Central memory CD4-positive, alpha-beta T cell (primary cell): ENCODE measurements at places on chromosomes 1 and 21.

GRCh38 chr1:86517336-86517735 lies 29.5 kb upstream of the CLCA4 start:
- no peak for DNase-seq

DNA sequence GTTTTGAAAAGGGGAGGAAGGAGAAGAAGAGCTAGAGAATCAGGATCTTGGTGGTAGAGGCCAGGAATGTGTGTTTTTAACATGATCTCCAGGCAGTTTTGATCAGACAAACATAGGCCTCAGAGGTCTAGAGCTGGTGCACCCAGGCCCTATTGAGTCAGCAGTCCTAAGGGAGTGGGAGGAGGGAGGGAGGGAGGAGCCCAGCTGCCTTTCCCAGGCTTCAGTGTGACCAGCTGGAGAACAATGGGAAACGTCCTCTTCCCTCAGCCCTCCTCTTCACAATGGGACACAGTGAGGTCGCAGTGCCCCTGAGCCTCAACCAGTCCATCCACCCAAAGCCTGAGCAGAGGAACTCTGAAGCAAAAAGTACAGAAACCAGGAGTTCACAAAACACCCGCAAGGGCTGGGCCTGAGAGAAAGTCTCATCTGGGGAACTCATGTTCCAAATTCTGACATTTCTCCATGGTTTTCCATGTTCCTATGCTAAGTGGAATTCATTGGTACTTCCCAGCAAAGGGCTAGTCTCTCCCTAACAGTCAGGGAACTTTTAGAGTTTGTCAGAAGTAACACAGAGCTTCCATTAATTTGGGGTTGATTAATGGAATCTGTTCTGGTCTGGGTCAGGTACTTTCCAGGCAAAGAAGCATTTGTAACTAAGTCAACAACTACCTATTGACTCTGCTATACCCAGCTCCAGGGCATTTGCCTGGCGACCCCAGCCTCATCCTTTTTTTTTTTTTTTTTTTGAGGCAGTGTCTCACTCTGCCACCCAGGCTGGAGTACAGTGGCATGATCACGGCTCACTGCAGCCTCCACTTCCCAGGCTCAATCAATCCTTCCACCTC lies 37.5 kb downstream of the ELAPOR1 start:
- DNase-seq = no peak

DNA sequence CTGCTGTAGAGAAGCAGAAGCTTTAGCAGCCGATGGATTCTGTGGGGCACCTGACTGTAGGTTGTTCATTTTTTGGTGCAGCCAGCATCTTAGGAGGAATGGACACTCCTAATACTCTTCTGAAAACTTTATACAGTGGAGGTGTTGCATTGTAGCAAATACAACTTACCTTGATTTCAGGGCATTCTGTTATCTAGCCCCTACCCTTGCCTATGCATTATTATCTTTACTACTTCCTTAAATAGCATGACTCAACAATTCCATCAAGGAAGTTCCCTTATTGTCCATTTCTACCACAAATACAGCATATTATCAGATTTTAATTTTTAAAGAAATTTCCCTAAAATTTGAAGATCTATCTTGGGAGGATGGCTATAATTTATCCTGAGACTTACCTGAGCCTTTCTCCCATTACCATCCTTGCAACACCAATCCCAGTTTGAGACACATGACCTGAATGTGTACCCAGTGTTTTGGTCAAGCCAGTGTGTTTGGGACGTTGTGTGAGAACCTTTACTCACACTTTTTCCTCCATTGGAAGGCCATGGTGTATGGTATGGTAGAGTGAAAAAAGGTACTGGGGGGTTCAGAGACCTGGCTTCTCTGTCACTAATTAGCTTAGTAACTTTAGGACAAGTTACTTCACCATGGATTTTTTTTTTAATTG lies 9.2 kb downstream of the POU2F1 start:
- DNase-seq = no peak

GRCh38 chr21:28269173-28269572 lies 723.5 kb downstream of the LTN1 start:
- DNase-seq = no peak

DNA sequence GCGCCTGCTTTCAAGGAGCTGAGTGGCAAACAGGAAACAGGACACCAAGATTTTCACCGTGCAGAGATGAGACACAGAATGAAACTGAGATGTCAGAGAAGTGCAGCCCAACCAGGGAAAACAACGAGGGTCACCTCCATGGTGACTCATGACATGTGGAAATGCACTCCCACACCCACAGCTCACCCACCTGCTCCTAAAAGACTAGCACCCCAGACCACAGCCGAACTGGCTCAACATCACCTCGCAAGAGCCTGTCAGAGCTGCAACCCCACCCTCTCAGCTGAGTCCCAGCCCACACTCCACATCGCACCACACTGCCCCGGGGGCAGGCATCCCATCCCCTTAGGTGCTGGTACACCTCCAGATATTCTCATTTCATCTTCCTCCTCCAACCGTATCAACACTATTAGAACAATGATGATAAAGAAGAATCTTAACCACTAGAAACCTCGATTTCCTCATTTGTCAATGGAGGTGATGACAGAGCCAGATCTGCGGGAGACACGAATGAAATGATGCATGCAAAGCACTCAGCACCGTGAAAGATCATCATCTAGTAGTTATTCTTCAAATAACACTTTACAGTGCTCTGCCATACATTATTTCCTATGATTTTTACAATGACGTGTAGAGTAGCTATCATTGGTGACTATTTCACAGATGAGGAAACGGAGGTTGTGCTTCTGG lies 103.2 kb downstream of the DMRTB1 start:
- DNase-seq = no peak

GRCh38 chr1:1461721-1462317 lies 9.7 kb upstream of the ATAD3B start:
- no peak for DNase-seq

- DNase-seq = no peak
These were observed 43.9 kb upstream of the SAMSN1 start for GRCh38 chr21:14589855-14590563.

- no peak for DNase-seq
These were observed 816 bp downstream of the E2F2 start for GRCh38 chr1:23530087-23530746.

GRCh38 chr1:211247921-211248320 lies 11.2 kb upstream of the RCOR3 start:
- DNase-seq = no peak

GRCh38 chr1:2466958-2467554 lies 9.0 kb upstream of the PLCH2 start:
- no peak for DNase-seq

- DNase-seq = no peak
These were observed 4.7 kb downstream of the SPEN start for GRCh38 chr1:15852036-15852827.

- no peak for DNase-seq
These were observed 230.1 kb downstream of the DUSP10 start for GRCh38 chr1:221511797-221512196.

DNA sequence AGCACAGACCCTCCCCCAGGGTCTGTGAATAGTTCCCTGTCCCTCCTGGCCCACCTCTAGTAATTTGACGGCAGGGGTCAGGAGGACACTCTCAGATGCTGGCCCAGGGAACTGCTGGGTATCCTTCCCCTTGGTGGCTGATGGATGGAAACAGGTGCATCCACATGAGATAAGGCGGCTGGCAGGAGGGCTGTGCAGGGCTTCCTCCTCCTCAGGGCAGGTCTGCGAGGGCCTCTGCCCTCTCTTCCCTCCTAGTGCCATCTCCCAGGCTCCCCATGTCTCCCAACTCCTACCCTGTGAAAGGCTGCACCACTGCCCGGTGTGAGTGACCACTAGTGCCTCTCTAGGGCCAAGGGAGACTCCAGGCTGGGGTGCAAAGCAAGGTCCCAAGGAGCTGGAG lies 123.9 kb downstream of the GLIS1 start:
- DNase-seq = no peak

DNA sequence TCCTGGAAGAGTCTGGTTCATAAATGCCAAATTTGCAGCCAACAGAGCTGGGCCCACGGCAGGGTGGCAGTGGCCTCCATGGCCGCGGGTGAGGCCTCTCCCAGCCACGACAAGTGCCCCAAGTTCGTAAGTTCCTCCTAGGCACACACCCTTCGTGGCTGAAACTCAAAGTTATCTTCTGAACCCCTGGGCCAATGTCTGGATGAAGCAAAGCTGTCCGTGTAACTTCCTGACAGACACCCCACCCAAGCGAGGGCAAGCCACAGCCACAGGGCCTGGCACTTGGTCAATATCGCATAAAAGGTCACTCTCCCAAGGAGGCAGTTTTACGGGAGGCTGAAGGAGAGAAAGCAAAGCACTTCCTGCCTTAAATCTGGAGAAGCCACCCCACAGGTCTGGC lies 27.8 kb upstream of the GPR153 start:
- no peak for DNase-seq

- no peak for DNase-seq
These were observed 11.4 kb upstream of the ZBTB21 start for GRCh38 chr21:42021371-42022090.

DNA sequence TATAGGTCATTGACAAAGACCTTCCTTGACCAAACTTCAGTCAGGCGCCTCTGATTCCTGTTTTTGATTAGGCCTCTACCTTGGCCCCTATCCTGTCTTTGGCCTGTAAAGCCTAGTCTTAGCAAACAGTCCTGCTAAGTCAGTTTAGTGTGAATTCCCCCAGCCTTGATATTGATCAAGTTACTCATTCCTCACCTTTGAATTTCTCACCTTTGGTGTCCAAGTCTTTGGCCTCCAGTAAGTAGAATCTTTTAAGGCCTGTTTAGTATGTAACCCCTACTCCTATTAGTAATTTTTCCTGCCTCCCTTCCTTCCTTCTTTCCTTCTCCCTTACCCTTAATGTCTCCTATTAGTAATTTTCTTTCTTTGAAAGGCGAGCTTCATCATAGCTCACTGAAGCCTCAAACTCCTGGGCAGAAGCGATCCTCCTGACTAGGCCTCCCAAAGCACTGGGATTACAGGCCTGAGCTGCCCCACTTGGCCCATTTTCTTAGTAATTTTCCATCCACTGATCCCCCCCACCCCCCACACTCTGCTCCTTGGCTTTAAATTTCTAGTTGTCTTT lies 13.0 kb upstream of the ZNF692 start:
- no peak for DNase-seq

GRCh38 chr1:9874959-9875635 lies 35.0 kb downstream of the CTNNBIP1 start:
- peak; percentile 61 for DNase-seq

DNA sequence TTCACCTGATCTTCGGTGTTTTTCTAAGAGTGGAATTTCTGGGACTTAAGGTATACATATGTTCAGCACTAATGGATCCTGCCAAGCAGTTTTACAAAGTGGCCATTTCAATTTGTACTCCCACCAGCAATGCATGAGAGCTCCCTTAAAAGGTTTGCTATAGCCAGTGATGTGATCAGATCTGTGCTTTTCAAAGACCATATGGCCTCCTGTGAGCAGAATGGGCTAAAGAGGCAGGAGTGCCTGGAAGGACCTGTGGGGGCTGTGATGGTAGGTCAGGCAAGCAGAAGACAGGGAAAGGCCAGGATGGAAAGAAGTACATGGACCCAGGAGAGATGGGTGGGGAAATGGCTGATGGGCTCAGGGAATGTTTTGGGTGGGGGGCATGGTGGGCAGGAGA lies 252.7 kb downstream of the DISC1 start:
- no peak for DNase-seq

- no peak for DNase-seq
These were observed 15.0 kb downstream of the RHBG start for GRCh38 chr1:156384007-156384406.

- no peak for DNase-seq
These were observed 36.4 kb downstream of the OLFML2B start for GRCh38 chr1:161987303-161987702.

GRCh38 chr21:46180778-46181391 lies 3.4 kb downstream of the SPATC1L start:
- no peak for DNase-seq

DNA sequence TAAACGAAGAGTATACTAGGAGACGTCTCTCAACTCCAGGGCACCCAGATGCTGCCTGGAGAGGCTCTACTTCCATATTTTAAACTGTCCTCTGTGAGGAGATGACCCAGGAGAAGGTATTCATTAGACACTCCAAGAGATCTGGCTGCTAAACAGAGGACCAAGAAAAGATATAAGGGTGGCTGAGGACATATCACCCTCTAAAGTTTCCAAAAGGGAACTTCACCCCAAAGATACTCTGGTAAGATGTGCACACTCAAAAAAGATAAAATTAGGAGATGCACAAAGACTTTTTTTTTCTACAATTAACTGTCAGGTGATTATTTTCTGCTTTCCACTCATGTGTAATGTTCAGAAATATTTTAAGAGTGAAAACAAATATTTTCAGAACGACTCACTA lies 1.4 kb downstream of the ZNF670 start:
- no peak for DNase-seq

DNA sequence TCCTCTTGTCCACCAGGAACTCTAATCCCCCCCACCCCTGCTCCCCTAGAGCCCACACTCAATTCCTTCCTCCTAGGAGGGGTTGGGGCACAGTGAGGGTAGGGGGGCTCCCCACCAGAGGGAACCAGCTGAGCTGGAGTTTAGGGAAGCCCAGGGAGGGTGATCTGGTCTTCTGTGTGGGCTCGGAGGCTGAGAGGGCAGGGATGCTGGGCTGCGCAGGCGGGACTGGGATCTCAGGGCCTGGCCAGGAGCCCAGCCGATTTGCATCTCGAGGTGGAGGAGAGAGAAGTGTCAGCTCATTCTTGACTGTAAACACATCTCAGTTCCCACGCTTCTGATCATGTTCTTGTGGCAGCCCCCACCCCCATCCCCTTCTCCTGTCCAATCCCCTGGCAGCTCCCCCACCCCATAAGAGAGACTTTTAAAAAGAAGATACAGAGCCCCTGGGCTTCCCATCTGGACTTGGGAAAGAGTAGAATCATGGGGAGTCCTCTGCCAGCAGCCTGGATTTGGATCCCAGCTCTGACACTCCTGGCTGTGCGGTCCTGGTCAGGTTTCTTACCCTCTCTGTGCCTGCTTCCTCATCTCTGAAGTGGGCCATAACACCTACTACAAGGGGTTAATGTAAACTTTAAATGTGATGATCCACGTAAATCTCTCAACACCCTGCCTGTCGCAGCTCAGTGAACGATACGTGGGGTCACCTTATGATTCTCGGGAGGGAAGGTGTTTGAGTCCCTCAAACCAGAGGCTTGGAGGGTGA lies 6.6 kb downstream of the PEAR1 start:
- DNase-seq = no peak

DNA sequence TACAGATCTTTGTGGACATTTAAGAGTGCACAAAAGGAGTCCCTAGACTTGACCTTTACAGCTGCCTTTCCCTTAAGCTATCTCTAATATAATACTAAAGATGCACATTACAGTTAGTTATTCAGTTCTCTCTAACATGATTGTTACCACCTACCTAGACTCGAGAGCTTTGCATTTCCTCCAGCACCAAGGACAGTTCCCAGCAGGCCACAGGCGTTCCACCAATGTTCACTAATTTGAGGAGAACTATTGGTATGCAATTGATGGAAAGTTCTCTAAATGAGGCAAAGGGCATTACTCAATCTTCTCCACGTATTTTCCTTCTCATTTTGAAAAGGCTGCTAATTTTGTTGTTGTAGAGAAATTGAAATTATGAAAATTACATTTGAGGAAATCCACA lies 5.4 kb upstream of the NTNG1 start:
- DNase-seq = no peak
